ENCODE measurements at places on chromosomes 1 and 21.

- peak; percentile 18 for DNase-seq
Observed at GRCh38 chr21:15732290-15732995, 2.7 kb downstream of the USP25 start.

GRCh38 chr1:223645903-223646302, 19.6 kb downstream of the CAPN8 start:
- no peak for DNase-seq

DNA sequence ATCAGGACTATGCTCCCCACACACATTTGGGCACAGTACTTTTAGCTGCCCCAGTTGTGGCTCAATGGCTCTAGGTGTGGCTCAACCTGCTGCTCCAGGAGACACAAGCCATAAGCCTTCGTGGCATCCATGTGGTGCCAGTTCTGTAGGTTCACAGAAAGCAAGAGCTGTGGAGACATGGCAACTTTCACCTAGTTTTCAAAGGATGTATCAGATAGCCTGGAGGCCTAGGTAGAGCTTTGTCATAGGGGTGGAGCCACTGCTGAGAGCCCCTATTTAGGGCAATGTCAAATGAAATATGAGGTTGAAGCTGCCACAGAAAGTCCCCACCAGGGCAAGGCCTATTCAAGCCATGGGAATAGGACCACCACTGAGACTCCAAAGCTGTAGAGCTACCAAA, 210.5 kb downstream of the LMO4 start:
- no peak for DNase-seq

DNA sequence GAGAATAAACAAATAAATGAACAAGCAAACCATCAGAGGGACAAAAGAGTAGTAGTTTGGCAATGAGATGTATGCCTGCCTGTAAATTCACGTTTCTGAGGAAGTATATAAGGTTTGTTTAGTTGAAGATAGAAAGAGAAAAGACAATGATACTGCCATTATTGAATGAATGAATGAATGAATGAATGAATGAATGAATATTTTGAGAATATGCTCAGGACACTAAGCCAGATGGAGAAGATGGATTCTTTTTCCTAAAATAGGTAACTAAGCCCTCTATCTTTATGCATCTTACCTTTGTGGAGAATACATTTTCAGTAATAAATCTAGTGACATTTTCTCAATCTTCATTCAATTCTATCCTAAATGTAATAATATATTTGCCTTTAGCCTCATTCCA, 49.4 kb downstream of the SLC35A3 start:
- no peak for DNase-seq

GRCh38 chr1:199510314-199510713, 517.2 kb upstream of the NR5A2 start:
- no peak for DNase-seq

GRCh38 chr1:19665496-19666465, 1.1 kb downstream of the HTR6 start:
- DNase-seq = no peak

- DNase-seq = no peak
Observed at GRCh38 chr1:55063577-55063942, 24.2 kb downstream of the PCSK9 start.

GRCh38 chr1:41619511-41620364, 135.3 kb upstream of the EDN2 start:
- DNase-seq = no peak

DNA sequence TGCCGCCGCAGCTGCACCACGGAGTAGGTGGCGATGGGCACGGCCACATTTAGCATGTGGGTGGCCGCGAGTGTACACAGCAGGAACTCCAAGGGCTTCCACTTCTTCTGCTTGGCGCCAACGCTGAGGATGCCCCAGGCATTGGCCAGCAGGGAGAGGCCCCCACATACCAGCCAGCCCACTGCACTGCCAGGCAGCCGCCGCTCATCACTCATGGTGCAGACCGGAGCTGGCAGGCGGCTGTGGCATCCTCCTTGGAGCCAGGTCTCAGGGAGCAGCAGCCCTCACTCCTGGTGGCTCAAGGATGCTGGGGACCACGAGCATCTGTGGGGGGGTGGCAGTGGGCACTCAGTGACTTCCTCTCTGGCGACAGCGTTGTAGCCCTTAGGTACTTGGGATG, 6.2 kb downstream of the GPR153 start:
- DNase-seq = no peak

DNA sequence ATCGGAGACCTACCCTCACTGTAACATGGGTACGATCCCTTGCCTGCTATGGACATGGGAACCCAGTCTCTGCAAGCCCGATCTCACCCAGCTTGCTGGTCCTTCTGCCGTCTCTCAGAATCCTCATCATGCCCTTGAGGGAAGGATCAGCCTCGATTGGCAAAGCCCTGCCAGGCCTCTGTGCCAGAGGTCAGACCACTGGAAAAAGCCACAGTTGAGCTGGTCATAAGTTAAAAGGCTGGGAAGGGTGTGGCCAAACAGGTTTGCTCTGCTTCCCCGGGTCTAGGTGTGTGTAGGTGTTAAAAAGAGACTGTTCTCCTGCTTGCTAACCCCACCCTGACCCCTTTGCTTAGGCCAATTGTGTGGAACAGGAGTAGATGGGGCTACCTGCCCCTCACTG, 19.5 kb upstream of the PADI3 start:
- no peak for DNase-seq

DNA sequence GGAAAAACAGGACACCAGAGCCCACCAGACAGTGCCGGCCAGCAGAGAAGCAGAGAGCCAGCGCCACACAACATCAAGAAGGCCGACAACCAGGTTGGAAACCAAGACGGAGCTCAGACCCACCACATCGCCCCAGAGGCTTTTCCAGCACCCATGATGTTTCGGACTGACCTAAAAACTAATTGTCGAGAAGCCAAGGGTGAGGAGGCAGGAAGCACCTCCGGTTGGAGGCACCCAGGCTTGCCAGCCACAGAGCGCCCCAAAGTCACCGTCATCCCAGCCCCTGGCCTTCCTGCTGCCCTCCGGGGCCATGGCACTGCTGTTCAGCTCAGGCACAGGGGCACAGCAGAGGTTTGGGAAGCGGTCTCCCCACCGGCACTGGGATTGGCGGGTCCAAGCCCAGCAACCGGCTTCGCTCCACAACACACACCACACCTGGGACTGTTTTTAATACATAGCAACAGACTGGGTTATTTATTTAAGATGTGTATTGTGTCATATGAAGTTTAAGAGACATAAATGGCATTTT, 67.2 kb downstream of the SLC37A1 start:
- no peak for DNase-seq

GRCh38 chr1:240094041-240094722, 2.5 kb downstream of the FMN2 start:
- no peak for DNase-seq

DNA sequence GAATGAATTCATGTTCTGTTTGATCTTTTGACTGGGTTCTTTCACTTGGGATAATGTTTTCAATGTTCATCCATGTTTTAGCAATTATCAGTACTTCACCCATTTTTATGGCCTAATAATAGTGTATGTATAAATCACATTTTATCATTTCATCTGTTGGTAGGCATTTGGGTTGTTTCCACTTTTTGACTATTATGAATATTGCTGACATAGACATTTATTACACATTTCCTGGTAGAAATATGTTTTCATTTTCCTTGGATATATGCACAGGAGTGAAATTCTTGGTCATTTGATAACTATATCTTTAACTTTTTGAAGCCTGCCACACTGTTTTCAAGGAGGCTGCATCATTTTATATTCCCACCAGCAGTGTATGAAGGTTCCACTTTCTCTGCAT, 79.8 kb downstream of the AXDND1 start:
- DNase-seq = no peak

- DNase-seq = no peak
Observed at GRCh38 chr1:110768605-110769004, 93.9 kb upstream of the KCNA3 start.

GRCh38 chr1:181141431-181141910, 53.0 kb downstream of the IER5 start:
- no peak for DNase-seq

GRCh38 chr1:87583459-87583858, 254.8 kb downstream of the LMO4 start:
- no peak for DNase-seq

DNA sequence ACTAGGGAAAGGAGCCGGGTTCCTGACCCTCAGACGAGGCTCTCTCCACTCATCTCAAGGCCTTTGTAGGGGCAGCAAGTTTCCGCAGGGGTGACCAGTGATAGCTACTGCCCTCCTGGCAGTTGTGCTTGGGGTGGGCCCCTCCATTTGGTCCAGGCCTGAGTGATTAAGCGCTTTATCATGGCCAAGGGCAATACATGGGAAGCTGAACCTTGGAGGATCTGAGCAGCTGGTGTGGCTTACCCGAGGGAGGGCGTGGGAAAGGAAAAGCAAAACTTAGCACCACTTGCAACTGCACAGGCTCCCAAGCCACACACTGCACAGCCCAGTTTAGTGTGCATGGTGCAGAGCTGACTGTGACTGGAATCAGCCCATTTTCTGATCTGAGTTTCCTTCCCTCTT, 47.8 kb downstream of the GADD45A start:
- DNase-seq = no peak

GRCh38 chr1:98028800-98029199, 108.0 kb upstream of the DPYD start:
- DNase-seq = no peak

DNA sequence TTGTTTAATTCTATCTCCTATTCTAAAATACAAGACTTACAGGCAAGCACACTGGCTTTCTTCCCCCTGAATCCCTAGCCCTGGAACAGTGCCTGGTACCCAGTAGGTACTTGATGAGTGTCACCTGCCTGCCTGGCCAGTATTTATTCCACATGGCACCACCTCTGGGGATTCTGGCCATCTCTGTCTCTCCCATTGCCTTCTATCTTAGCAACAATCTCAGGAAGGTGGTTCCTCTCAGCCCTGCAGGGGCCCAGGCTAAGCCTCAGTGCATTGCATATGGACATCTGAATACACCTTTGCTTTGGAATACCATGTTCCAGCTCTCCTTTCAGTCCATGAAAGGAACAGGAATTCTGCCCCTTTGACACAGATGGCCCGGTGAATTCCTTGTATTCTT, 81.0 kb downstream of the HIVEP3 start:
- DNase-seq = no peak

DNA sequence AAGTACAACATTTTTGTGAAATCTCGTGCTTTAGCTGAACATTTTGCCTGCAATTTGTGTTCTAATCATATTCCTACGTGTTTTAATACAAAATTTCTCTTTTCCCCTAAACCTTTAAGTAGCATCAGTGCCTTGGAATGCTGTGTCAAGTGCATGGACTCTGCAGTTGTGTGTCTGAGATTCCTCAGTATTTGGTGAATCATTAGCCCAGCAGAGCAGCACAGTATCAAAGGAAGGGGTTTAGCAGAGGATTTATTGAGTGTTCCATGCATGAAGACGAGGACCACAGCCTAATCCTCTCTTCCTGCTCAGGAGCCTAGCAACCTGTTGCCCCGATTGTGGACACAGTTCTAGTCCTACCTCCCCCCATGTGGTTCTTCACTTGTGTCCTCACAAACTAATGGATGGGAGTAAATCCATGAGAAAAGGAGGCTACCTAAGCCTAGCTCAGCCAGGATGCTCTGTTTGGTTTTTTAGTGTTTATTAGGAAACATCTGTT, 29.3 kb upstream of the PCP4 start:
- DNase-seq = no peak

DNA sequence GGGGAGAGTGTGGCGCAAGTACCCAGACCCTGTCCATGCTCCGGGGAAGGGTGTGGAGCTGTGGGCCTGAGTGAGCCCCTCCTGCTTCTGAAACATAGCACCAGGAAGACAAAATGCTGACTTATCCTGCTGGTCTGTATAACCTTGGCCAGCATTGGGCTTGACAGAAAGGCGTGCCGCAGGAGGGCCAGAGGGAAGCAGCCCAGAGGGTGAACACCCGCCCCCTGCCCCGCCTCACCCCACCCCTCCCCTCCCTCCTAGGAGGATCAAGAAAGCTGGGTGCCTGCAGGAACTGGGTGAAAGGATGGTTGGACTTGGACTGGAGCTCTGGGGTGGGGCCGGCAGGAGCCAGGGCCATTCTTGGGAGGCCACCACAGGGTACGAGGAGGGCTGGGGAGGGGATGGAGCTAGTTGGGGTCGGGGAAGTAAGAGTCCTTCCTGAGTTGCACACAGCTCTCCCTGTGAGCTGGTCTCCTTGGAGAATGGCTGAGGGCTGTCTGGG, 27.1 kb downstream of the PTPRF start:
- DNase-seq = no peak

DNA sequence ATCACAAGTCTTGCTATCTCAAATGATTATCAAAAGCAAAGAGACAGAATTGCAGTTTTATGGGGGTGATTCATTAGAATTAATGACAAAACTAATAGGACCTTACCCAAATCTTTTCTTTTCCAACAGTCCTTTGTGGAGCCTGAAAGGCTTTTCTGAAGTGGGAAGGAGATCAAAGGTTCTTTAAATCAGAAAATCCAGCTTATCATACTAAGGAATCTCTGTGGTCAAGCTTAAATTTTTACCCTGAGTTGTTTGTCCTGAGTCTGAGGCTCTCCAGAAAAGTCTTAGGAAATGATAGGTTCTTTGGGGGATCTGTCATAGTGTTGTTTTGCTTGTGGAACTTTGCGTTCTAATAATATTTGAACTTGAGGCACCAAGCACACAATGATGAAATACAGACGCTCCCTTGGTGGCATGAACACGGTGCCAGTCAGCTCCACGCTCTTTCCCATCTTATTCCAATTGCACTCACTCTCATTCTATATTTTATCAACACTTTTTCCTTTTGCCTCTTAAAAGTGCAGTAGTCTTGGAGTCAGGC, 38.0 kb upstream of the COL24A1 start:
- DNase-seq = no peak

- no peak for DNase-seq
Observed at GRCh38 chr1:30267856-30268255, 455.5 kb downstream of the MATN1 start.

GRCh38 chr1:28411656-28412055, 42.1 kb downstream of the PHACTR4 start:
- DNase-seq = no peak

DNA sequence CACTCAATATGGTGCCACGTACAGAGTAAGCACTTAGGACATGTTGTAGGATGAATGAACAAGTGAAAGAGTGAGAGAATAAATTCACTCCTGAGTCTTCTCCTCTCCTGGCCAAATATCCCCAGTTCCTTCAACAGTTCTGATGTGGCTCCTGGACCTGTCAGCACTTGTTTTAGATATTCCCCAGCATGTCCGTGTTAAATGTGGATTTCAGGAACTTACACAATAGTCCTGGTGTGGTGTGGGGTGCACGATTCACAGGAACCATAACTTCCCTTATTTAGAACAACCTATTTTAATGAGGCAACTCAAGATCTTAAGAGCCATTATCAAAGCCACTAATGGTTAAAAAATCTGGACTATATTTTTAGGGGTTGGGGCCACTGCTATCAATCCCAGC, 39.0 kb upstream of the MYSM1 start:
- no peak for DNase-seq

GRCh38 chr1:172727956-172728603, 69.2 kb downstream of the FASLG start:
- DNase-seq = no peak

- no peak for DNase-seq
Observed at GRCh38 chr1:75727571-75727970, 3.1 kb downstream of the ACADM start.

- DNase-seq = peak; percentile 20
Observed at GRCh38 chr1:243482141-243483022, 226.5 kb downstream of the SDCCAG8 start.

GRCh38 chr1:39129514-39129913, 75.0 kb upstream of the MACF1 start:
- DNase-seq = no peak
